ENCODE measurements at places on chromosomes 12 and 14.

DNA sequence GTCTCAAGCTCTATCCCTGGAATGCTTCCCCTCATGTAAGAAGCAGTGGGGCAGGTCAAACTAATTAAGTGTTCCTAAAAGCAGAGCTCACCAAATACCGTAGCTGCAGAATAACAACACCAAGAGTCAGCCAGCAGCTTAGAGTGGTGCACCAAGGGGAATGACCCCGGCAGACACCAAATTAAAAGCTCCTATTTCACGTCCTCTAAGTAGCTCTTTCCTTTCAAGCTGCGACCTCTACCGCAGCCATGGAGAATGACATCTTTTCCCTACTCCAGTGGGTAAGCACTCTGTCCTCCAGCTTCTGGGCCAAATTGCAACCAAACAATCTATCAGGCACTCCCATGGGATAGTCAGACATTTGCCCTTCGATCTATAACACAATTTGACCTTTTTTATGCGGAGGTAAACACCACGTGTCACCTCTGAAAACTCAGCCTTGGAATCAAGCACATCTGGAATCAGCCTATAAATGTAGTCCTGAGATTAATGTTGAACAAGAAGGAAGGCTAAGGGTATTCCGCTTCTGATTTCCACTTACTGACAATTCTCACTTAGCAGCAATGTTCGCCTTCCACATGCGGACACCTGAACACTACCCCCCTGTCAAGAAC is 67.6 kb upstream of the CDKN3 start:
- no peak overlapping the region for H3K27ac ChIP-seq
- H3K4me3 ChIP-seq: no peak overlapping the region
- no peak for DNase-seq
- peaks cover 10% of the 10 kb centered on the region for H3K27me3 ChIP-seq
- no peaks in the 10 kb centered on the region for H3K4me1 ChIP-seq
- H3K36me3 ChIP-seq: no peaks in the 10 kb centered on the region

DNA sequence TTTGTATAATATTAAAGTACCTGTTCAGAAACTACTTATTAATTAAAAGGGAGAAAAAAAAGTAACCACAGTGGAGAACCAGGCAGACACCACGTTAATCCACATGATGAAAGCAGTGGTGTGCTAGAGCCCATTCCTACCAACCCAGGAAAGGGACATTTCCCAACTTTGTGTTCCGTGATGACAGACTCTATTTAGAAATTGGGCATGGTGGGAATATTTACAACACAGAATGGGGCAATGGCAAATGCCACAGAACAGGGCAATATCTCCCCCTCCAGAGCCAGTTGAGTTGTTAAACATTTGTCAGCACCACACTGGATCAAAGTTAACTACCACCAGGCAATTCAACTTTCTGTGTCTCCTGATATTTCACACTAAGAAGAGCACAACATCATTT is 1.2 kb upstream of the HIGD1C start:
- DNase-seq: no peak
- no peaks in the 10 kb centered on the region for H3K36me3 ChIP-seq
- no peaks in the 10 kb centered on the region for H3K4me1 ChIP-seq
- H3K27ac ChIP-seq: no peak overlapping the region
- no peaks in the 10 kb centered on the region for H3K27me3 ChIP-seq
- H3K4me3 ChIP-seq: no peak overlapping the region

GRCh38 chr14:69005432-69006148 is 26.5 kb upstream of the ACTN1 start:
- H3K4me1 ChIP-seq: peaks cover 2% of the 10 kb centered on the region
- no peak overlapping the region for H3K4me3 ChIP-seq
- H3K36me3 ChIP-seq: no peaks in the 10 kb centered on the region
- no peak for DNase-seq

DNA sequence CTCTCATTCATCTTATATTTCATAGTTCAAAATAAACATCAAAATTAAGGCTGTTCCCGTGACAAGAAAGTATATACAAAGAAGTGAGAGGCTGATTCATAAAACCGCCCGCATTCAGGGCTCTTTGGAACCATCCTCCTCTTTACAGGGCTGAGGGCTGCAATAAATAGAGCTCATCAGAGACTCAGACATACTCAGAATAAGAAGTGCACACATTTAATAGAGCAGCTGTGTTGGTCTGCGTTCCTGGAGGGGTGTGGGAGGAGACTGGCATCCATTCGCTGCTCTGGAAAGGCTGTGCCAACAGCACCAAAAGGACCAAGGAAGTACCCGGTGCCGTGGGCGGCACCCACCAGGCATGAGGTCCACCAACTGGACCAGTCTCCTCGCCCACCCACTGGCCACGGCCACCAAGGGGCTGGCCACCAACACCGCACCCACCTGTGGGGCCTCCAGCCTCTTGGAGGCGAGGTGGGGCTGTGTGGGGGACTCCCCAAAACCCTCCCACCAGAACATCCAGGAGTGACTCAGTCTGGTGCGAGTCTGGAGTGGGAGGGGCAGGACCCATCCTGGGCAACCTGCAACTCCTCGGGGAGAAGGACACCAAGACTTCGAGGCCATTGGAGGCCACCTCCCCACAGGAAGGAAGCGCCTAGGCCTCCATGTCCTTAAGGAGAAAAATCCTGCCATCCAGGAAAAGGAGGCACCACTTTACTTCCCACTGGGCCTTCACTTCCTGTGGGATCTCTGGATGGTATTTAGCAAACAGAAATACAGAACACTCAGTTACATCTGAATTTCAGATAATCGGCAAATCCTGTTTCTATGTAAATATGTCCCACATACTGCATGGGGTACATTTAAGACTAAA is 32.7 kb downstream of the VCPKMT start:
- peaks cover 46% of the 10 kb centered on the region for H3K4me1 ChIP-seq
- H3K36me3 ChIP-seq: peaks cover 4% of the 10 kb centered on the region
- H3K27ac ChIP-seq: peak overlapping the region; percentile 96

Measured in memory B cell (primary cell).